Fibroblast of skin of left quadriceps (primary cell): ENCODE measurements at places on chromosomes 2 and 18.

DNA sequence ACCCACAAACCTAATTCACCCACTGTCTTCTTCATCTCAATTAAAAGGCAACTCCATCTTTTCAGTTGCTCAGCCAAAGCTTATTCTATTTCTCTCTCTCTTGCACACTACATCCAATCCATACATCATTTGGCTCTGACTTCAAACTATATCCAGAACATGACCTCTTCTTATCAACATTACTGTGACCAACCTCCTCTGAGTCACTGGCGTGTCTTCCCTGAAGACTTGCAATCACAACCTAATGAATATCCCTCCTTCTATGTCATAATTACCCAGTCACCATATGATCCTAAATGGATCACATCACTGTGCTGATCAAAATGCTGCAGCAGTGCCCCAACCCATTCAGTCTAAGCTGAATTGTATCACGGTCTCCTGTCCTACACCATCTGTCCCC lies 22.6 kb upstream of the SULT1C3 start:
- no peak for DNase-seq

DNA sequence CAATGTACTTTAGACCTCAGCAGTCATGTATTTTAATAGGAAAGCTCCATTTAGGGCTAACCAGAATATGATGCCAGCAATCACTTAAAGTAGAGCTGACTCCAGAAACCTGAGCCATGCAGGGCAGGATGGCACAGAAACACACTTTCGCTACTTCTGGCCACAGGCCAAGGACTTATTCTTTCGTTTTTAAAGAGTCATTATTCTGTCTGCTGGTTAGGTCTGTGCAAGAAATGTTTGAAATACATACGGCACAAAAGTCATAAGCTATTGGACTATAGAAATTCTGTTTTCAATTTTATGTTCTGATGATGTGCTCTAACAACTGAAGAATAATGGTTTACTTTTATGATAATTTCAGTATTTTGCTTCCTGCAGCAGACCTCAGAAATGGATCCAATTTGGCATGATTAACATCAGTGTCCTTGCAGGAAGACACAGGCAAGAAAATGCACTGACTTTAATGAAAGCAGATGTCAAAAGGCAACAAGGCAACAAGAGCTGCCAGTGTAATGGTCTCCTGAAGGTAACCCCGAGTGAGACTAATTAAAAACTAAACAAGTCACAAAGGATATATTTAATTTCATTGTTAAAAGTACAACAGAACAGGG lies 114.4 kb upstream of the CHRNA1 start:
- no peak for DNase-seq

DNA sequence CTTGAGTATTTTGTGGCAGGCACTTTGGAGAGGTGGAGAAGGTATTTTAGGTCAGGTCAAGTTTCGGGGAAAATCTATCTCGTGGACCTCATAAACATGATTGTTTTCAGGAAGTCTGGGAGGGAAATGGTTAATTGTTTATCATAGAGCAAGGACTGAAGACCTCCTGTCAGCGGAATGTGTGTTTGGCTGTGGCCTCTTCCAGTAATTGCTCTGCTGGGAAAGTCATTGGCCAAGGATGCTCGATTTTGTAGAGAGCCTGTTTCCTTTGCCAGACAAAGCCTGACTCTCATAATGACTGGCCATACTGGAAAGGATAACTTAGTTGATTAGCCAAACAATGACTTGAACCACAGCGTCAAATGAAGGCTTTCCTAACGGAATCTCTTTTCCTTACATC lies 30.0 kb downstream of the IL1R2 start:
- DNase-seq, result no peak

DNA sequence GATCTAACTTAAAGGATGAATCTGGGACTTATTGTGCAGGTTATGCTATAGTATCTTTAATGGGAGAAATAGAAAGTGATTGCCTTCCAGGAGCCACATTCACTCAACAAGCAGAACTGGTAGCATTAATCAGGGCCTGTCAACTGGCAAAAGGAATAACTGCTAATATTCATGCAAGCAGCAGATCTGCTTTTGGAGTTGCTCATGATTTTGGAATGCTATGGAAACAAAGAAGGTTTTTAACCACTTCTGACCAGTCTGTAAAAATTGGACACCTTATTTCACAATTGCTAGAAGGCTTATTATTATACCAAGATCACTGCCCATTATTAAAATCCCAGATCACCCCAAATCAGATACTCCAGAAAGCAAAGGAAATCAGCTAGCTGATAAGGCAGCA lies 200.4 kb downstream of the MREG start:
- peak; percentile 53 for DNase-seq

DNA sequence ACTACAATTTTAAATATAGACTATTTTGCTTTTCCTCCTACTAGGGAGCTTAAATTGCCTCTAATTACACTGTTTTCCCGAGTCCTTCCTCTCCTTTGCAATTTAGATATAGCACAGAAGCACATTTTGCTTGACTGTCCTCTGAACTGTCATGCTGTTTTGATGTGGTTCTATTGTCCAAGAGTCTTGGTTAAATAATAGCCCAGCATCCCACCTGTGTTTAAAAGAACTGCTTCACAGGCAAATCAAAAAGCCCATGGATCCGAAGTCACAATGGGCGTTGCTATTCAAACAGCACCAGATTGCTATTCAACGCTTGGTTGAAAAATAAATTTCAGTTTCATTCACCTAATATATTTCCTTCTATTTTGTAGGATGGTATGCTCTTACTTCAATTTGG lies 22.3 kb upstream of the ACTR3 start:
- DNase-seq, result no peak

GRCh38 chr2:48200620-48201293 lies 294.5 kb upstream of the FBXO11 start:
- DNase-seq, result no peak

- no peak for DNase-seq
These were observed 126.6 kb downstream of the SH3RF3 start for GRCh38 chr2:109255654-109256053.

- DNase-seq, result no peak
These were observed 17.4 kb downstream of the CNRIP1 start for GRCh38 chr2:68302281-68302875.

DNA sequence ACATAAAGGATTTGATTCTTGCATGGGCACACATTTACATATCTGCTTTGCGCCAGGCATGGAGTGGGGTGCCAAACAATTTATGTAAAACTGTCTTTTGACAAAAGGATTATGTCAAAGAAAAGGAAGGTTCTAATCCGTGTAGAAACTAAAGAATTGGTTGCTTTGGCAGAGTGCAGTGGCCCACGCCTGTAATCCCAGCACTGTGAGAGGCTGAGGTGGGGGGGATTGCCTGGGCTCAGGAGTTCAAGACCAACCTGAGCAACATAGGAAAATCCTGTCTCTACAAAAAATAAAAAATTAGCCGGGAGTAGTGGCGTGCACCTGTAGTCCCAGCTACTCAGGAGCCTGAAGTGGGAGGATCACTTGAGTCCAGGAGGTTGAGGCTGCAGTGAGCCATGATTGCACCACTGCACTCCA lies 1.1 kb upstream of the MTERF4 start:
- DNase-seq, result no peak

GRCh38 chr2:234863043-234863934 lies 88.5 kb upstream of the SH3BP4 start:
- no peak for DNase-seq

DNA sequence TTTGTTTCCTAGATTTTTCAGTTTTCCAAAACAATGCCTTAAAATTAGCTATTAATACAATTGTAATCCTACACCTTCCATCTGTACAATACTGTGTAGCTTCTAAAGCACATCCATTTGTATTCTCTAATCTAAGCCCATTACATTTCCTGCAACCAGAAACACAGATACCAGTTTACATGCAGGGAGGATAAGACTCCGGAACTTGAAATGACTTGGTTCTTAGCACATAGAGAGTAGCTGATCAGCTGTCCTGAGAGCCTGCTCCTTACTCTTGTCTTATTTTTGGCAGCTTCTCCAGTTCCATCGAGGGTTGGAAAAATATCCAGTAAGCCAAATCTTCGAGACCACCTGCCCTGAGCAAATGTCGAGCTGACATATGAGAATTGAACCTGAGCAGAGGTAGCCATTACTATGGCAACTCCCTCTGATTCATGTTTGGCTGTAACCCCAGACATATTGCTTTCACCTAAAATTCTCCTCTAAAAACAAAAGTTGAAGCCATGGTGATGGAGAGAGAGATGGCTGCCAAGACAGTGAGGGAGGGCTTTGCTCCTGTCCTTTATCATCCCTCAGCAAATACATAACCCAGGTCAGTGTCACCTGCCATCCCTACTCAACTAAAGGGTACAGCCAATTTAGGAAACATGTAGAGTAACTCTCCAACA lies 542.8 kb downstream of the IRS1 start:
- DNase-seq, result no peak
